ENCODE measurements at places on chromosomes 2 and 18.

GRCh38 chr2:233443511-233444183 is 89.4 kb downstream of the DGKD start:
- DNase-seq: no peak

- no peak for DNase-seq
Measured at GRCh38 chr2:111149882-111150455, 29.3 kb downstream of the BCL2L11 start.

GRCh38 chr18:63267975-63268721 is 51.4 kb downstream of the BCL2 start:
- DNase-seq: no peak

DNA sequence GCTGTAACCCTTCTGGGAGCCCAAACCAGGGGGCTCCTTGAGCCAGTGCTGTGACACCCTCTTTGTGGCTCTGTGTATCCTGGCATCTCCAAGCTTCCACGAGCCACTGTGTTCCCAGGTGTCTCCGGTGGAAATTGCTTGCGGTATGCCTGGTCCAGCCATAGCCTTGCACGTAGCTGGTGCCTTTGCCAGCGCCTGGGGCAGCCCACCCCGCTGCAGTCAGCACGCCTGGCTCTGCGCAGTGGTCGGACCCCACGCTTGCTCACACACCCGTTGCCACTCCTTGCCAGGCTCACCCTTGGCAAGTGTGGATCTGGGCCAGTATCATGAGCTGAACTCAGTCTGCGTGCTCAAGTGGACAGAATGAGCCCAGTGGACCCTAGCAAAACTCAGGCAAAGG is 152.3 kb downstream of the MBD5 start:
- no peak for DNase-seq

DNA sequence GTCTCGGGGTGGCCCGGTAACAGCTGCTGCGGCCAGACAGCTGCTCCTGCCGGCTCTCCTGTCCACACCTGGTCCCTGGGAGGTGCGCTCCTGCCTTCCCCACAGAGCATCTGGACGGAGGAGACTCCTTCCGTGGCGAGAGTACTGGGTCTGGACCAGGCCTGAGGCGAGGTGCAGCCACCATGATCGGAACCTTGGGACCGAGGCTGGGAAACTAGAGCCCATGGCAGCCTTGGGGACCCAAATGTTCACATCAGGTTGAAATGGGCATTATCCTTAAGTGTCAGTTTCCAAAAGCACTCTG is 628 bp downstream of the GIGYF2 start:
- no peak for DNase-seq

- DNase-seq: no peak
Measured at GRCh38 chr2:96116879-96117533, 635 bp upstream of the ADRA2B start.

DNA sequence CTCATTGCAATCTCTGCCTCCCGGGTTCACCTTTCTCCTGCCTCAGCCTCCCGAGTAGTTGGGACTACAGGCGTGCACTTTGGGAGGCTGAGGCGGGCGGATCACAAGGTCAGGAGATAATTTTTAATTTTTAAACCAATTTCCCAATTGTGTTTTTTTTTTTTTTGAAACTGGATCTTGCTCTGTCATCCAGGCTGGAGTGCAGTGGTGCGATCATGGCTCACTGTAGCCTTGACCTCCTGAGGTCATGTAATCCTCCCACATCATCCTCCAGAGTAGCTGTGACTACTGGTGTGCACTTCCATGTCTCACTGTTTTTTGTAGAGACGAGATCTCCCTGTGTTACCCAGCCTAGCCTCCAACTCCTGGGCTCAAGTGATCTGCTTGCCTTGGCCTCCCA is 49.3 kb downstream of the GLS start:
- DNase-seq: no peak

GRCh38 chr2:120794716-120795115 is 59.0 kb downstream of the GLI2 start:
- DNase-seq: no peak

GRCh38 chr2:217958206-217958883 is 44.5 kb downstream of the TNS1 start:
- no peak for DNase-seq

- no peak for DNase-seq
Measured at GRCh38 chr2:75007061-75007460, 48.6 kb downstream of the POLE4 start.

GRCh38 chr2:113965644-113966043 is 75.8 kb downstream of the ACTR3 start:
- DNase-seq: no peak

DNA sequence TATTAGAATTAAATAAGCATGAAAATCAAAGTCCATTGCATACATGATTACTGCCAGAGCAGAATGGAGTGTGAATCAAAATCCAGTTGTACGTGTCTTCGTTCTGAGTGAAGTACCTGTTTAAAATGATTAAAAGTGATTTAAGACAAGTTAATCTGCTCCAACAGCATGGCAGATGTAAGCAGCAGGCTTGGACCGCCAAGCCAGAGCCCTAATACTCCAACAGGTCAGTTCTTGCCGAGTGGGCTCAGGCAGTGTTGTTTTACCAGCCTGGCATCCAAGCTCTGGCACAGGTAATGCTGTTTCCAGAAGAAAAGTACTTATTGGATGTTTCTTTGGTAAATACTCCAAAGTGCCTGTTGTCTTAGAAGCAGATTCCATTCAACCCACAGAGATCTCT is 171.4 kb upstream of the EPAS1 start:
- DNase-seq: no peak

DNA sequence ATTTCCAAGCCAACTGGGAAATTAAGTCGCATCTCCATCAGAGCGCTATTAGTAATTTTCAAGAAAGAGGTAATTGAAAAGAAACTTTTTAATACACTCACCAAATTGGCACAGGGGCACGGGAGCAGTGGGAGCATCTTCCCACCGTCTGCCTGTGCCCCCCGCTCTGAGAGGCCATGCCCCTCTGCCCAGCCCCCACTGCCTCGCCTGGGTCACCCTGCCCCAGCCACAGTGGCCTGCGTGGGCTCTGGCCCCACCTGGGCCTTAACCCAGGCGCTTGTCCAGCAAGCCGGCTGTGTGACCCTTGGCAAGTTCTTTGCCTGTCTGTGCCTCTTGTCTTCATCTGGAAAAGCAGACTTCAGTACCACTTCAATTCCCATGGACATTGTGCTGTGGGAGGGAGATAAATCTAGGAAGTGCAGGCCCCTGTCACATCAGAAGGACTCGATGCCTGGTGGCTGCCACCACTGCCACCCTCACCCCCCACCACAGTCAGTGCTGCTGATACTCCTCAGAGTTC is 31.9 kb downstream of the GLI2 start:
- no peak for DNase-seq

All from cortex of kidney (tissue), 1 donor.